ENCODE measurements at places on chromosomes 3 and 15.

GRCh38 chr3:144583871-144584270 lies 612.2 kb downstream of the DIPK2A start:
- DNase-seq, result no peak

DNA sequence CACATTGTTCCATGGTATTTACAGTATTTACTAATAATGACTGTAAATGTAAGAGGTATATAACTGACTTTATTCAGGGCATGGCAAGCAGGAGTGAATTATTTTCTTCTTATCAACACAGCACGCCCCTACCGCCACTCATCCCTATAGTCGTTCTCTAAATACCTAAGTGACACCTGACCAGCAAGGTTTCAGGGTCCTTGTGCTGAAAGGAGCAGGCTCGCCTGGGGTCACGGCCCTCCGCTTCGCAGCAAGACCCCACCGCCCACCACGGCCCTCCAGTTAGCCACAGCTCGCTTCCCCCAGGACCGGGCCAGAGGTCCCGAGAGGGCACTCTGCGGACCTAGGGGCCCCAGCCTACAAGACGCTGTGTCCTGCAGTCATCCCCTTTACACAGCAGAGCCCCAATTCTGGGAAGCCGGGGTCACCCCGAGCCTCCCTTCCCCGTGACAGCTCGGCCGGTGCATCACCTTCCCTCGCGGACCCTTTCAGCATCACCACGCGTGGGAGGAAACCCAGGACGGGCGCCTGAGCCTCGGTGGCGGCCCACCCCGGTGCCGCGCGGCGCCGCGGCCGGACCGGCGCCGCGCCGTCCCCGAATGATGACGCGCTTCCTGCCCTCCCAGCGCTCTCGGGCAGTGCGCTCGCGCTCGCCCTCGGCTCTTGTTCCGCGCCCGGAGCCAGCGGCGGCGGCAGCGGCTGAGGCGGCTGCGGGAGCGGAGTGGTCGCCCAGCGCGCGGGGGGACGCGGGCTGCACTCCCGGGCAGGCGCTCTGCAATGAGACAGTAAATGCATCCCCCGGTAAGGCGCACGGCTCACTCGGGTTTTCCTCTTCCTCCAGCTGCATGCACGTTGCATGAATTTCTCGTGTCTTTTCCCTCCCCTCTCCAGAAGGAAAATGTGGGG lies 225.1 kb upstream of the C2CD4B start:
- peak; percentile 87 for DNase-seq

- DNase-seq, result no peak
These were observed 11.3 kb upstream of the XRN1 start for GRCh38 chr3:142459096-142459495.

GRCh38 chr3:35800960-35801459 lies 161.7 kb downstream of the ARPP21 start:
- DNase-seq, result no peak

DNA sequence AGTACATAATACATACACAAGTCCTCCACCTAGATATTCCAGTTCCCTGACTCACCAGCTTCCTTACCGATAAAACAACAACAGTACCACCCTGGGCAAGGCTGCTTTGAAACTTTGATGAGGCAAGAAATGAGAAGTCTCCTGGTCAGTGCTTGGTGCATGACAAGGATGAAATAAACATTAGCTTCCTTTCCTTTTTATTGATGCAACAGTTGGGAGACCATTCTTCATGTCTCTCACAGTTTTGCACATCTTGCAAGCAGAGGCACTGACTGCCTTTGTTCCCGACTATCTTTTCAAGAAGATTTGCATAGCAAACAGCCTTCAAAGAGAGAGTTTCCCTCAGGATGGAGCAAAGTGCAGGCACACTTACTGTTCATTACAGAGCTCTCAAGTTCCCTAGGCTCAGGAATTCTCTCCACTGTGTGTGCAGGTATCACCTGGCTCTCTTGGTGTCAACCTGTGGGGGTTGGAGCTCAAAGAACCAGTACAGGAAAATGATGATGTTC lies 65.2 kb downstream of the MYLK start:
- no peak for DNase-seq

GRCh38 chr3:94137377-94137776 lies 74.5 kb downstream of the NSUN3 start:
- DNase-seq, result no peak

DNA sequence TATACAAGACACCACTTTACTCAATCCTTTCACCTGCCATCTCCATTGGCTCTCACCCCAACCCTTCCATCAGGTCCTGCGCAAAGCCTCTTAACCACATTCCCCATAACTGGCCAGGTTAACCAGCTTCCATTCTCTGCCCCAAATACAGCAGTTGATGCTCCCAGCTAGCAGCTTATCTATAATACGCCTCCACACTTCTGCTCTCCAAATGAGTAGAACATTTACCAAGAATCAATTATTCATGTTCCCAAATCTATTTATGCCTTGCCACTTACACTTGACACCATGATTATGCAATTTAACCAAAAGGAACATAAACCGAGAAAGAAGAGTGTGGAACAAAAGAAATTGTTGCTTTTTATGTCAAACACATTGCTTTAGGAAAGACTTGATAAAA lies 103.7 kb upstream of the TPM1 start:
- DNase-seq, result no peak

DNA sequence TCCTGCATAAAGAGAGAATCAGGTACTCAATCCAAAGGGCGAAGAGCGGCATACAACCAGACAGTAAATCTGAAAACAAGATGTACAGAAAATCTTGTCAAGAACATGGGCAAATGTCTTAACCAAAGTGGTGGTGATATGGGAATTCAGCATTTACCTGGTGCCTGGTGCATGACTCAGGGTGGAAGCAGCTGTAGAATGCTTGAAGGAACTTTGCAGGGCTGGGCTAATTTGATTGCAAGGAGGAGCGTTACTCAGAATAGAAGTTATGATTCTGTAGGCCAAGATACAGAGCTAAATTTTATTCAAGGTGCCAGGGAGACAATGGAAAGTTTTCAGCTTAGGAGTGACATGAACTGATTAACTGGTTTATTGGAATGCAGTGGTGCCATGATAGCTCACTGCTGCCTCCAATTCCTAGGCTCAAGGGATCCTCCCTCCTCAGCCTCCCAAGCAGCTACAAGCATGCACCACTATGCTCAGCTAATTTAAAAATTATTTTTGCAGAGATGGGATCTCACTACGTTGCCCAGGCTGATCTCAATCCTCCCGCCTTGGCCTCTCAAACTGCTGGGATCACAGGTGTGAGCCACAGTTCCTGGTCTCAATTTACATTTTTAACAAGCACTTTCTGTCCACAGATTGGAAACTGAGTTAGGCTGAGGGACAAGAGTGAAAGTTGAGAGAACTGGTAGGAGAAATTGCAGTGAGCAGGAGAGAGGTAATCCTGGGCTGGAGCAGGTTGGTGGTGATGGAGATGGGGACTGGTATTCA lies 91.5 kb upstream of the TBC1D5 start:
- no peak for DNase-seq

- DNase-seq, result no peak
These were observed 3.2 kb upstream of the PLXND1 start for GRCh38 chr3:129609591-129610182.

GRCh38 chr3:81339040-81339845 lies 422.2 kb downstream of the GBE1 start:
- DNase-seq, result peak; percentile 9

DNA sequence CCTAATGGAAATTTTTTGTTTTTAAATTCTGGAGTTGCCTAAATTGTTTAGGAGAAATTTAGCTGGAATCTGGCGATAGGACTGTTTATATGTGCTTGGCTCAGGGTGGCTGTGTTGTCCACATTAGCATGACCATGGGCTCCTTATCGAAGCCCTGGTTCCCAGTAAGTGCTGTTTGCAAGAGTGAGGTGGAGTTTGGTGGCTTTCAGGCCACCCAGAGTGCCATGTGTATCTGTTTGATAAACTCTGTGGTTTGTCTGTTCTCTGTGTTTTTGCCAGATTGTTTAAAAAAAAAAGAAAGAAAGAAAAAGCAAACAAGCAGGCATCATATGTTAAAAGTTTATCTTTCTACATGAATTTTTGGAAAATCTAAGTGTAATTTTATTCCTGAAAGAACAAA lies 51.5 kb downstream of the PLCL2 start:
- no peak for DNase-seq

GRCh38 chr3:89362496-89362895 lies 255.1 kb downstream of the EPHA3 start:
- DNase-seq, result no peak

GRCh38 chr3:57877116-57877515 lies 121.0 kb downstream of the SLMAP start:
- no peak for DNase-seq

DNA sequence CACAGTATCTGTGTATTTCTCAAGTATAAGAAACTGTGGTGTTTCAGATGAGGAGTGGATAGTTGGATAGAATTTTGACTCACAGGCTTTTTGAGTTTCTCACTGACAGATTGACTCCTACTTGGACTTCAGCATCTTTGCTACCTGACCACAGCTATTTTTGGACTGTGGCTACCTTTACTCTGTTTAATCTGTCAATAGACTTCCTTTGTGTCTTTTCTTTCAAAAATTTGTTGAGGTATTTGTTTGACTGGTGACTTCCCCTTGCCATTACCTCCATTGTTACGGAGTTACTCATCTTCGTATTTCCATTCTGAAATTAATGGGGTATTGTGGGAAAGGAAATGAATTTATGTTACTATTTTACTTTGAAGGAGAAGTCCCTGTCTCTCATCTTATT lies 123.8 kb downstream of the AGBL1 start:
- no peak for DNase-seq

DNA sequence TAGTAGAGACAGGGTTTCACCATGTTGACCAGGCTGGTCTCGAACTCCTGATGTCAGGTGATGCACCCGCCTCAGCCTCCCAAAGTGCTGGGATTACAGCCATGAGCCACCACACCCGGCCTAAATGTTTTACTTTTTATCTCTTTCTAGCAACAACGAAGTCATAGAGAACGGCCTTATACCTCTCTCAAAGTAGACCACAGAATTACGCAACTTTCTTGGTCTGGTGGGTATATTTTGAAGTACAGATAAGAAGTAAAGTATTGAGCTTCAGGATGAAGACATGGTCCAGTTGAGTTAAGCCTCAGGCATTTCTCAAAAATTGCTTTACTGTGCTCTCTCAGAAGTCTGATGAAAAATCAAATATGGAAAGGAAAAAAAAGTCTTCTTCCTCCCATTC lies 30.6 kb downstream of the FAM240A start:
- no peak for DNase-seq

DNA sequence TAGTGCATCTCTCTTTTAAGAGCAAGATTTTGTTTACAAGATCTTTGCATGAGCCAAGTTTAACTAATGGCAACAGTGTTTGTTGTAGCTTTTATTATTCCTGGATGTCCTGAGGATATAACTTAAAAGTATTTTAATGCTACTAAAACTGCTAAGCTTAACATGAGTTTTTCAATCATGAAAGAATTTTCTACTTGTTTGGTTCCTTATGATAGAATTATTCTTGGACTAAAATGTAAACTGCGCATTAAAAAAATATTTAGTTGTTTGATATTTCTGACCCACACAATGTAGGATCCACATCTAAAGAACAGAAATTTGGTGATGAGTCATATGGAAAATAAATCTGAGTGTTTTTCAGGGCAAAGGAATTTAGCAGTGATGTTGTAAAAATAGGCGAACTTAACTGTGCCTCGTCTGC lies 70.8 kb downstream of the RAP2B start:
- peak; percentile 40 for DNase-seq

DNA sequence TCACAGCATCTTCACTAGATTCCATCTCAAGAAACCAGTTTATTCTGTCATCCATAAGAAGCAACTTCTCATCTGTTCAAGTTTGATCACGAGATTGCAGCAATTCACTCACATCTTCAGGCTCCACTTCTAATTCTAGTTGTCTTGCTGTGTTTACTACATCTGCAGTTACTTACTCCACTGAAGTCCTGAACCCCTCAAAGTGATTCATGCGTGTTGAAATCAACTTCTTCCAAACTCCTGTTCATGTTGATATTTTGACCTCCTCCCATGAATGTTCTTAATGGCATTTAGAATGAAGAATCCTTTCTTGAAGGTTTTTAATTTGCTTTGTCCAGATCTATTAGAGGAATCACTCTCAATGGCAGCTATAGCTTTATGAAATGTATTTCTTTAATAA lies 287.6 kb upstream of the TBL1XR1 start:
- DNase-seq, result no peak

- DNase-seq, result no peak
These were observed 97.3 kb downstream of the TOP2B start for GRCh38 chr3:25567388-25567787.

DNA sequence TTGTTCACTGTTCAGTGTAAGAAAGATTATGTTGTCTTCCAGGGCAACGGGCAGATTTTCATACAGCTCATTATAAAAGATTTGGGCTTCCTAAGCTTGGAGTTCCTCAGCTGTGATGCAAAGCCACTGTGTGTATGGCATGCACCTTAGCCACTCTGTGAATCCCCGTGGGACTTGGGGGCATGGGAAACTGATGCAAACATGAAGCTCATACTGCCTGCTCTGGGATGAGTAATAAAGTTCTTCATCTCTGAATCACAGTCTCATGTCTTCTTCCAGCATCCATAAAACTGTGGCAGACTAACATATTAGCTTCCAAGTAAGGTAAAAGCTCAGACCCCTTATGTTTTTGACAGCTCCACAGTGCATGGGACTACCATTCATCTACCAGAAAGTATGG lies 154.3 kb upstream of the RORA start:
- DNase-seq, result no peak

- no peak for DNase-seq
These were observed 409.0 kb downstream of the VPS13C start for GRCh38 chr15:61651267-61651666.

DNA sequence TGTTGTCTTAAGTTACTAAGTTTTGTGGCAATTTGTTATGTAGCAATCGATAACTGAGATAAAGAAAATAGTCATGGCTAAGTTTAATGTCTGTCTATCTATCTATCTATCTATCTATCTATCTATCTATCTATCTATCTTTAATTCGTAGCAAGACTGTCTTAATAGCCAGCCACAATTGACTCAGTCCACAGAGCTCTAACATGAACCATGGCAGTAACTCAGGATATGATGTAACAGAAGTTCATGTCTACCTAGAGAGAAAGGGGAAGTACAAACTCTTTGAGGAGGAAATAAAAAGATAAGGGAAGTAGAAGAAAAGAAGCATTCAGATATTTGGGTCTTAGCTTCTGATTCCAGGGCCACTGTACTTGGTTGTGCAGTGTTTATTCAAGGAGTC lies 61.5 kb upstream of the FNDC3B start:
- no peak for DNase-seq

GRCh38 chr15:94023531-94023930 lies 207.8 kb upstream of the MCTP2 start:
- no peak for DNase-seq

GRCh38 chr3:105829871-105830622 lies 38.8 kb downstream of the CBLB start:
- DNase-seq, result no peak

DNA sequence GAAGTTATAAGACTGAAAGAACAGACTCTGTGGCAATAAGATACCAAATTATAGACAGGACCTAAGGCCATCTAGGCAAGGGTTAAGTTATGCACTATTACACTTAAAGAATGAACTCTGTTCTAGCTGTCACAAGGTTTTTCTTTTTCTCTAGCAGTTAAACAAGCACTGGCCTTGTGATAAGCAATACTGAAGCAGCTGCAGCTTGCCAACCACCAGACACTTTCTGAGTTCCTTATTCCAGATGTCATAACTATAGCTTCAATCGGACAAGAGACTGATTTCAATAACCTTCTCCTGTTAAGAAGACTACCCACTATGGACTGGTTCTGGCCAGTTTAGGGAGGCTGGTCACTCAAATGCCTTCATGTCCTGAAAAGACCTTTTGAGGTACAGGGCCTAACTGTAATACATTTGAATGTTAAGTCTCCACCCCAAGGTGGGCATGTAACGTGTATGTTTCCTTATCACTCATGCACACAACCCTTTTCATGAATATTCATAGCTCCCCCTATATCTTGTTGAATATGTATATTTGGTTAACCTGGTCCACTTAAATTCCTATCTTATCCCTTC lies 85.8 kb downstream of the CFAP20DC start:
- DNase-seq, result no peak

Measured in kidney (tissue), 22 donors.